ENCODE measurements at places on chromosomes 1 and 21.

GRCh38 chr1:236759252-236759859, 35.7 kb upstream of the MTR start:
- DNase-seq: no peak

GRCh38 chr1:228555074-228555994, 68.2 kb downstream of the RNF187 start:
- DNase-seq: no peak

DNA sequence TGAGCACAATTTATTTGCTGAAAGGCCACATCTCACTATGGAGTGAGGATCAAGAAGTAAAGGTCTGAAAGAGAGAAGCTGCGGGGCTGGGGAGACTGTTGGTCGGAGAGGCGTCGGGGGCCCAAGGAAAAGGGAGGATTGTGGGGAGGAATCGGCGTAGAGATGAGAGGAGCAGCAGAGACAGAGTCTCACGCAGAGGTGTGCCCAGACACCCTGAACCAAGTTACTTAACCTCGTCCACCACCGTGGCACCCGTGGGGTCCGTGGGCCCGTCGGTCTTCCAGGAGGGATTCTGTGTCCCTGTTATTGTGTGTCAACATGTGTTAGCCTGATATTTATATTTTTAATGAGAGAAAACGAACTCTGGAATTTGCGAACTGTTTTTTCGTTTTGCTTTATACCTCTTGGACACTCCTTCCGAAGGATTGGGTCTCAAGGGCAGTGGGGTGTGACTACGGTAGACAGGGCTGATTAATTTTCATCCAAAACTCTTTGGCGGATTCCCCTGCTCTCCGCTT, 3.8 kb upstream of the NBPF1 start:
- DNase-seq: no peak

- DNase-seq: no peak
Observed at GRCh38 chr1:234941321-234942011, 187.2 kb downstream of the TOMM20 start.

GRCh38 chr1:161973924-161974845, 49.5 kb downstream of the OLFML2B start:
- no peak for DNase-seq

Data from stimulated activated CD8-positive, alpha-beta memory T cell treated with anti-CD3 and anti-CD28 coated beads, Interleukin-2, amount 100 ng/mL, for 48 hours (primary cell).